AG09319 (cell line): ENCODE measurements at places on chromosomes 13 and 19.

GRCh38 chr19:6724631-6725492 is 4.4 kb upstream of the C3 start:
- DNase-seq = no peak

GRCh38 chr19:29393915-29394460 is 131.8 kb upstream of the VSTM2B start:
- no peak for DNase-seq

DNA sequence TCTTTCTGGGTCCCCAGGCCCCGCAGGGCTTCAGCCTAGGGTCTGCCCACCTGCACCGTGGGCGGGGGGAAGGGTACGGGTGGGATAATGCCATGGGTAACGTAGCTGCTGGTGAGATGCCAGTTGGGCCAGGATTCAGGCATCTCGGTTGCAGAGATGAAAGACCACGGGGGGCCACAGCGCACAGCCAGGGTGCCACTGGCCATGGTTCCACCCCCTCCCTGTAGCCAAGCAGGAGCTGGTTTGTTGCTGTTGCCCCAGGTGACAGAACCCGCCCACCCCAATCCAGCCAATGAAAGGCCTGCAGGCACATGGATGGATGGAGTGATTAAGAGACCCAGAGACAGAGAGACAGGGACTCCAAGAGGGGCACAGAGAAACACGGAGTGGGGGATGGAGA is 1.0 kb upstream of the CGB7 start:
- DNase-seq = no peak

DNA sequence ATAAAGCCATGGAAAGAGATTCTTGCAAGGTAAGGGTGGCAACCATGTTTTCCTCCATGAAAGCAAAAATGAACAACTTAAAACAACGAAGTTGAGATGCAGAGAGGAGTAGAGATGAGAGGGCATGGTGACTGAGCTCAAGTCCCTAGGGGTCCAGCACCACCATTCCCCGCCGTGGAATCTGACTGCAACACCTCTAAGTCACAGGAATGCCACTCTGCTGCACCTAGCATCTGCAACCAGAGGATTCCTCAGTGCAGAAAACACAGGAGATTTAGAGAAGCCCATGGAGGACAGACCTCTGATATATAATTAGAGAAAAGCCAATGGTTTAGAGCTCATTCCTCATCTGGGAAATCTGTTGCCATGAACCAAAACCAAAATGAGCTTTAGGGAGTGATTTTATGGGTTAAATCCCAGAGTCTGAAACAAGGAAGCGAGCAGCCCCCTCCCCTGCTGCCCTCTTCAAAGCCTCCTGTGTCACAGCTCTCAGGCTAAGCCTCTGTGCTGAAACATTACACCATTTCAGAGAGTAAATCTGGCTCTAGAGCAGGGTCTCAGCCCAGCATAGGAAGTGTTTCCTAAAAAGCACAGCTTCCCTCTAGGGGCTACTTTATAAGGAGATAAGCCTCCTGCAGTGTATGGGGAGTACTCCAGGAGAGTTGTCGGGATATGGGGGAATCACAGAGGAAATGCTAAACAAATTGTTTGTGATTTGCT is 1043.6 kb downstream of the UQCRFS1 start:
- no peak for DNase-seq

GRCh38 chr13:95247852-95248251 is 53.4 kb downstream of the ABCC4 start:
- no peak for DNase-seq

GRCh38 chr19:572743-573518 is 535 bp downstream of the BSG start:
- no peak for DNase-seq

- DNase-seq = no peak
These were observed 394.2 kb downstream of the FGF9 start for GRCh38 chr13:22064854-22065620.

DNA sequence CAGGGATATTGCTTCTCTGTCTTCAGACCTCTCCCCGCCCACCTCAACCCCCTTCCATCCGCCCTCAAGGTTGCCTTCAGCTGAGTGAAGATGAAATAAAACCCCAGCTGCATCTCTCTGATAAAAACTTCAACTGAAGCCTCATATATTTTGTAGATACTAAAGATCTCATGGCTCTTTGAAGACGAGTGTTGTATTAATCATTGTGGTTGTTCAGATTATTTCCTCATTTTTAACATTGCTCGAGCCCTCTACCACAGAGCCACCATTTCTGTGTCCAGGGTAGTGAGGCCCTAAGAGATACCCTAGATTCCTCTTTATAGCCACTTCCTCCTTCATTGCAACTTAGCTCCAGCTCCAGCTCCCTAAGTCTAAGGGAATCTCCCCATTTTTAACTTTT is 312.8 kb upstream of the ZNF507 start:
- DNase-seq = no peak

DNA sequence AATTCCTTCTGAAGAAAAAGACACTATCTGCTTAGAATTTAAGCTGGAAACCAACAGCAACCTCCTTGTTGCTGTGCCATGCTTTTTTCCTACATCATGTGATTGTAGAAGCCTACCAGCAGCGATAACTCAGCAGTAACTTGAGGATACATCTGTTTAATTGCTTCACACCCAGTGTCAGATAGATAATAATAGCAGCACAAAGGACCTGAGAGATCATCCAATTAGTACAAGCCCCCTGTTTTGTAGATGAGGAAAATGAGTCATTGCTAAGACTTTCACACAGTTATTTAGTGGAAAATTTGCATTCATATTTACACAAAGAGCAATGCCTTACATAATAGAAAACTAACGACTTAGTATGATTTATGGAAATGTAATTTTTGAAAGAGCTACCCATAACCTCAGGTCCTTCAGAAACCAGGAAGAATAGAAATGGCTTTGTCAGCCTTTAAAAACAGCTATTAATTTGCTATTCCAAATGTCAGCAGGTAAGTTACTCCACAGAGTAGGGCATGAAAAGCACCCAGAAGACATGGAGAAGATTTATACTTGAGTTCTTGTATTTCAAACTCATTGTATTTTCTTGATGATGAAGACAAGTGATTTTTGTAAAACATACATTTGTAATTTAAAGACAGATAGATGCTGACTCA is 93.7 kb upstream of the SGCG start:
- no peak for DNase-seq

- DNase-seq = peak; percentile 92
These were observed 2.0 kb downstream of the VSIG10L start for GRCh38 chr19:51339687-51340656.

DNA sequence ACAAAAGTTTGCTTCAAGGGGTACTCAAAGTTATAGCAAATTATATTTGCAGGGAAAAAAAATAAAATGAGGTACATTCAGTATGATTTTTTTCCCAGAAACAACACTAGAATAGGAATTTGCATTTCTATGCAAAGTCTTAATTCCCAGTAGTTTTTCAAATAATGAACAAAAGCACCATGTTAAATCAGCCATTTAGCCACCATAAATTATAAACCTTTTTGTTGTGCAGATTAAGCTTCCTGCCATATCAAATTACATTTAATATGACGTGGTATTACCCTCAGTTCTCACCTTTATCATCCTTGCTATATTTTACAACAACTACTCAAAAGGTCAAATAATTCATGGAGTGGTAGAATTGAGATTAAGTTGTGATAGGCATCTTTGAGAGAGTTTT is 136.6 kb upstream of the FRY start:
- no peak for DNase-seq

- DNase-seq = peak; percentile 64
These were observed 136.3 kb upstream of the SERP2 start for GRCh38 chr13:44237276-44237767.

GRCh38 chr19:15144046-15144646 is 36.9 kb downstream of the SYDE1 start:
- DNase-seq = no peak

- DNase-seq = no peak
These were observed 612.1 kb upstream of the KLHL1 start for GRCh38 chr13:70720386-70720785.

- no peak for DNase-seq
These were observed 26.5 kb downstream of the FAM216B start for GRCh38 chr13:42807866-42808265.

GRCh38 chr13:58476206-58476918 is 844.8 kb downstream of the PCDH17 start:
- DNase-seq = no peak

- no peak for DNase-seq
These were observed 12.3 kb downstream of the CEACAM20 start for GRCh38 chr19:44517146-44517545.

DNA sequence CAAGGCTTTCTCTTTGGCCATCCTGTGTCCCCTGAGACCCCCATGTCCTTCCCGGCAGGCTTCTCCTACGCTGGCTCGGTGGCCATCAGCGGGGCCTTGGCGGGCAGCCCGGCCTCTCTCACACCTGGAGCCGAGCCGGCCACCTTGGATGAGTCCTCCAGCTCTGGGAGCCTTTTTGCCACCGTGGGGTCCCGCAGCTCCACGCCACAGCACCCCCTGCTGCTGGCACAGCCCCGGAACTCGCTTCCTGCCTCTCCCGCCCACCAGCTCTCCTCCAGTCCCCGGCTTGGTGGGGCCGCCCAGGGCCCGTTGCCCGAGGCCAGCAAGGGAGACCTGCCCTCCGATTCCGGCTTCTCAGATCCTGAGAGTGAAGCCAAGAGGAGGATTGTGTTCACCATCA is 14.2 kb downstream of the PLEKHJ1 start:
- DNase-seq = no peak

DNA sequence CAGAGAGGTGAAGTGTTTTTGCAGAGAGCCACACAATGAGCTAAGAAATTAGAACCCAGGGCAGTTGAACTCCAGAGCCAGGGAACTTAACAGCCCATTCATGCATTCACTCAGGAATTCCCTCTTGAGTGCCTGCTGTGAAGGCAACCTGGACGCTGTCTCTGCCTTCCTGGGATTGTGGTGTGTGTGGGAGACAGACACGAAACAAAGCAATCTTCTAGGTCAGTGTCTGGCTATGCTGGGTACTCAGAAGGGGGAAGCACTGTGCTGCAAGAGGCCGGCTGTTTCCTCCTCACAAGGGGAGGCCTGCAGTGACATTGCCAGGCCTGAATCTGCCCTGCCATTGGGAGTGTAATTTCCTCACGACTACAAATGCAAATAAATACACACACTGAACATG is 9.7 kb downstream of the BCKDHA start:
- DNase-seq = no peak

- DNase-seq = no peak
These were observed 250.3 kb downstream of the COL4A1 start for GRCh38 chr13:110056640-110057039.

DNA sequence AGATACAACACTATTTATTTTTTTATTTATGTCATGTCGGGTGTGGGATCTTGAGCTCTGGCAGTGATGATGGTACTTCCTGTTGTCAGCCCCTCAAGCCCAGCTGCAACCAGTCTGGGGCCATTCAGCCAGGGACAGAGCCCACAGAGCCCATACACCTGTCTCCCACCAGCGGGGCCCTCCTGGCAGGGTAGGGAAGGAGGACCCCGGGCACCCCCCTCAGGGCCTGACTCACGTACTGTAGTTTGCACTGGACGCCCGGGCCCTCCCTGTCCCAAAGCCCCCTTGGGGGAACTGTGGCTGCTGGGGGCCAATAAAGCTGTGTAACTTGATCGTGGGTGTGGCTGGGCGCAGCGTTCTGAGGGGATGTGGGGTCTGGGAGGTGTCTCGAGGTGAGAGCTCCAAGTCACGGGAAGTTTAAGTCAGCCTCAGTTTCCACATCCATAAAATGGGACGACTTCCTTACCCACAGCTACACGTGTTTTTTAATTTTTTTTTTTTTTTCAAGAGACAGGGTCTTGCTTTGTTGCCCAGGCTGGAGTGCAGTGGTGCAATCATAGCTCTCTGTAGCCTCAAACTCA is 9.5 kb downstream of the ATG4D start:
- DNase-seq = no peak

DNA sequence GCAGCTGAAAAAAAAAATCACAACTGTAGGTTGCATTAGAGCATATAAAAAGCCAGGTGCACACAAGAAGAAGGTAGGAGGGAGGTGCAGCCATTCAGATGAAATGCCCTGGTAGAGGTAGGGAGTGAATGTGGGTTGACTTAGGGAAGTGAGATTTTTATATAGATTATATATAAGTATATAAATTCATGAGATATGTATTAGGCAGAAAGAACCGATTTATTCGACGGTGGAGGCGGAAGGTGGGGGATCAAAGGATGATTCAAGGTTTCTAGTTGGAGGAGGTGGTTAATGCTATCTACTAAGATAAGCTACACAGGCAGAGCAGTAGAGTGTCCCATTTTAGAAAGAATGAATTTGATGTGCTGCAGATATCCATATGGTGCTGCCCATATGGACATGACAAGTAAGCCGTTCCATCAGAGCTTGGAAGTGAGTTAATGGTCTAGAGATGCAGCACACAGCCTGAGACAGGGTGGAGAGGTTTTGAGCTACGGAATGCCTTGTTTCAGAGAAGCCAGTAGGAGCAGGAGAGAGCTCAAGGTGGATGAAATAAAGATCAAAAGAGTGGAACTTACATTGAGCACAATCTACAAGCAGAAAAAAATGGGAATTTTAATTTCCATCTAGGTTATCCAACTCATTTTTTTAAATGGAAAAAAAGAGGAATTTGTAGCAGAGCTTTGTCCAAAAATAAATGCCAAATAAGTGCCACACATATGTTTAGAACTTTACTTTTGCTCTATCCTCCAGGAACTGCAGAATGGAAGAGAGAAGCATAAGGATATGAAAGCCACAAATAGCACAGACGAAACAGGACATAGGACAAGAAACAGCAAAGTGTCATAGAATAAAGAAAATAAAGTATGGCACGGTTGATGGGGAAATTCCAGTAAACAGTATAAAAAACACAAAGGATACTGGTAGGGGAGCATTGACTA is 177.3 kb downstream of the PCDH9 start:
- no peak for DNase-seq

- DNase-seq = no peak
These were observed 37.5 kb upstream of the PNMA8B start for GRCh38 chr19:46533078-46533620.

- DNase-seq = no peak
These were observed 210.1 kb upstream of the SPRY2 start for GRCh38 chr13:80550971-80551441.

GRCh38 chr19:10677751-10678150 is 23.5 kb upstream of the QTRT1 start:
- no peak for DNase-seq

DNA sequence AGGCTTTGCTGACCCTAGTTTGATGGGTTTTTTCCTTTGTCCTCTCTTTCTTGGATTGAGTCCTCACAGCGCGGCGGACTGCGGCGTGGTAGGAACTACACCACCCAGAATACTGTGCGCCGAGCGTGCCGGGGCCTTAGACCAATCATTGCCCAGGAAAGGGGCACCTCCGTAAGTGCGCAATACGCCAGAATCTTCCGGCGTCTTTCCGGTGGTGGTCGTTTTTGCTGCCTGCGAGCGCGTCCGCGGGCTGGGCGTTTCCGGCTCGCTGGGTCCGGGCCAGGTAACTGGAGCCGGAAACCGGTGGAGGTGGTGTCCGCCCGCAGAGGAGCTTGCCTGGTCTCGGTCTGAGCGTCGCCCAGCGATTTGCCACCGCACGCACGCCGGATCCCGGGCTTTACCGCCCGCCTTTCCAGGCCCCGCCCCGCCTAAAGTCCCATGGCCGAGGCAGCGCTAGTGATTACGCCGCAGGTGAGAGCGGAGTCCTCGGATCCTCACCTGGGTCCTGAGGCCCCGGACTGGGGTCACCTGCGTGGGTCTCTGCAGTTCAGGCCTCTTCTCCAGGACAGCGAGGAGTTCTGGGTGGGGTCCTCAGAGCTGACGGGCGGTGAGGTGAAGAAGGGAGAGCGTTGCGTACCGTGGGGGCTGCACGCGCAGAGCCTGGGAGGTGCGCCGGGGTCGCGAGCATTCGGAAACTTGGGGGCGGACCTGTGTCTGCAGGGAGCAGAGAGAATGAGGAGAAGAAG is at the start of gene ZNF549:
Gene ZNF549 (plus strand): TSS at position 221 of the 746 bp plus-strand sequence. CDS start 218 bp downstream, at position 439.
- peak; percentile 74 for DNase-seq
